ENCODE measurements at places on chromosomes 1 and 21.

DNA sequence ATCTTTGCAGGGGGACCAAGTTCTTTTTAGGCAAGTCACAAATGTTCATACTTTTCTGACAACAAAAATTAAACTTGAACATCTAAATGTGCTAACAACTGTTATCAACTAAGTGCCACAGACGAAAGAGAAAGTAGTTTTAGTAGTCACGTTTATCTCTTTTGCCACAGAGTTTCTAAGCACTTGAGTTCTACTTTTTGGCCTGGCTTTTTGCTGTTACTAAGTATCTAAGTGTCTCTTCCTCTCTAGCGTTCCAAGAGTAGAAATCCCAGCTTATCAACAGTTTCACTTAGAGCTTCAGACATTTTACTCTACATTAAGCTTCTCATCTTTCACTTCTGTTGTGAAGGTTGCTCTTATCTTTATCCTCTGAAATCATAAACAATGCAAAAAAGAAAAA lies 34.2 kb downstream of the GATAD2B start:
- DNase-seq, result no peak

- no peak for DNase-seq
Observed at GRCh38 chr1:89512996-89513720, 11.5 kb upstream of the LRRC8B start.

DNA sequence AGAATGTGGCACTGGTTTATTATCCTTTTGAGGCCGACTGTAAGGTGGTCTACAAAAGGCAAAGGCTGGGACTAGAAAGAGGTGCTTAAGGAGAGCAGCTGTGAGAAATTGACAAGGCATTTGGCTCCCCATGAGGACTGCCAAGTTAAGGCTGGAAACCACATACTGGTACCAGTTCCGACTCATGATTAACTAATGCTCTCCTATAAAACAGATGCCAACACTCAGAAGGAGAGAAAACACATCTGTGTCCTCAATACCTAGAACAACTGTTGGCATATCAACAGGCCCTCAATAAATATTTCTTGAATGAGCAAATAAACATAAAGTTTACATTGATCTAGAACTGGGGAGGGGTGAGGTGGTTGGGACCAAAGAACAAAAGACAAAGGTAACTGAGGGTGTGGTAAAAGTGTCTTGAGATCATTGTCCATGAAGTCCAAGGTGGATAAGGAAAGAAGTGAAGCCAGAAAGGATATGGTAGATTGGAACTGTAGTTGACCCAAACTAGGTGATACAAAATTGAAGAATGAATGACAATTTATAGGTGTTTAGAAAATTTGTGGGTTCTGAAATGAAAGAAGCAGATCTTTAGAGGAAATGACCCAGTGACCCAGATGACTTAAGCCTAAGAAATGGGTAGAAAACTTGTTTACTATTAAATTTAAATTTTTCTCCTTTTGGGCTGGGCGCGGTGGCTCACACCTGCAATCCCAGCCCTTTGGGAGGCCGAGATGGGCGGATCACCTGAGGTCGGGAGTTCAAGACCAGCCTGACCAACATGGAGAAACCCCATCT lies 16.9 kb upstream of the MCL1 start:
- no peak for DNase-seq

GRCh38 chr21:41548781-41549180 lies 40.8 kb upstream of the TMPRSS2 start:
- DNase-seq, result no peak

DNA sequence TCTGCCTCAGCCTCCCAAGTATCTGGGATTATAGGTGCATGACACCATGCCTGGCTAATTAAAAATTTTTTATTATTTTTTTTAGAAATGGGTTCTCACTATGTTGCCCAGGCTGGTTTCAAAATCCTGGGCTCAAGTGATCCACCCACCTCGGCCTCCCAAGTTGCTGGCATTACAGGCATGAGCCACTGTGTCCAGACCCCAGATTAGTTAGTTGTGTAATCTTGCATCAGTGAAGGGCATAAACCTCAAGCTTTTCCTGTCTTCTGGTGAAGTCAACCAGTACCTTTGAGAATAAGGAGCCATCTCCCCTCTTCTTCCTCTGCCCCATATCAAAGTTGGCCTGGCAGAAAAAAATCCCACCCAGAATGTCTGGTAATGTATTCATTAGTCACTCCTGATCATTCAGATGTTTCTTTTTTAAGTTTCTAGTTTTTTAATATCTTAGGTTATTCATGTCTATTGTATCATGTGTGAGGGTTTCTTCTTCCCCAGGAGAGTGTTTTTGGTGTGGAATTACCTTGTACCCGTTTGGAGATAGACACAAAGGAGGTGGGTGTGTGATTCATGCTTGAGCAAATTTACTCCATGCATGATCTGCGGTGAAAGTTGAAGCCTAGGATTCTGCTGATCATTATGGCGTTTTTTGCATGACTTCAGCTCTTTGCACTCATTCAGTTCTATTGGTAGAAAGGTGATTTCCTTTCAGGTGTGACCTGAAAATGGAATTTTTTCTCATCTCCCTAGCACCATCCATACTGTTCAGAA lies 144.0 kb downstream of the FMN2 start:
- DNase-seq, result no peak

GRCh38 chr1:60277269-60277668 lies 203.7 kb upstream of the C1orf87 start:
- no peak for DNase-seq

- DNase-seq, result no peak
Observed at GRCh38 chr1:209607102-209607794, 23.7 kb downstream of the CAMK1G start.

GRCh38 chr1:228288536-228289238 lies 80.8 kb downstream of the OBSCN start:
- no peak for DNase-seq

DNA sequence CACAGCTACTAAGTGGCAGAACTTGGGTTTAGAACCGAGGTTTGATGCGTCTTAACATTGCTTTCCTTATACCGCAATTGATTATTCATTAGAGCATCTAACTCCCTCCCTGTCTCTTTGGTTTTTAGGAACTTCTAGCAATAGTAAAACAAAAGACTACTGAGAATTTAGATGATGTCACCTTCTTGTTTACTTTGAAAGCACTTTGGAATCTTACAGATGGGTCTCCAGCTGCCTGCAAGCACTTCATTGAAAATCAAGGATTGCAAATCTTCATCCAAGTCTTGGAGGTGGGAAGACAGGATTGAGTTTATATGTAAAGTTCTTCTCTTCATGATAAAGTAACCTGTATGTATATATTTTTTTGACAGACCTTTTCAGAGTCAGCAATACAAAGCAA lies 35.0 kb downstream of the ZYG11A start:
- no peak for DNase-seq

GRCh38 chr21:39022863-39023693 lies 160.2 kb downstream of the PSMG1 start:
- DNase-seq, result no peak

DNA sequence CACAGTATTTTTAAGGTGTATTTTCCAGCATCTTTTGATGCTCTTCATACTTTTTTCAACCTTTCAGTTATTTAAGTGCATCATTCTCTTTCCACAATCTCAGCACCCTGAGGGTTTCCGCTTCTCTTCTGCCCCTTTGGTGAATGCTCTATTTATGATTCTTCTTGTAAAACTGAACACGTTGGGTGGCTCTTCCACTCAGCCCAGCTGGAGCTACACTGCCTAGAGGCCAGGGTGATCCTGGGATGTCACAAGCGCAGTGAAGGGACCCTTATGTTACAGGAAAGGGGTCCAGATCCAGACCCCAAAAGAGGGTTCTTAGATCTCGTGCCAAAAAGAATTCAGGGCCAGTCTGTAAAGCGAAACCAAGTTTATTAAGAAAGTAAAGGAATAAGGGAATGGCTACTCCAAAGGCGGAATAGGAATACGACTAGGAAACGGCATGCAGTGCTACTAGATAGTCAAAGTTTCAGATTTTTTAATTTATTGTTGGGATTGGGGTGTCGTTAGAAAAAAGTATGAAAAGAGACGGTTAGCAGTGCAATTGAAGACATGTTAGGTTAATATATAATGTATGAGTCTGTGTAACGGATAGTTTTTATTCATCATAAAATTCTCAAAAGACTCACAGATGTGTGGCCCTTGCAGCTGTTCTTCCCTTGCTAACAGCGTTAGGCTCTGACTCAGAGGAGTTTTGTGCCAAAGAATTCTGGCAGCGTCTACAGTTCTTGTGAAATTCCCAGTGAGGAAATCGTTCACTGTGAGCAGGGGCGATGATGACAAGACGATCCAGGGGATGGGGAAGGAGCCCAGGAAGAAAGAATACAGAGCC lies 14.4 kb upstream of the ERVH48-1 start:
- no peak for DNase-seq

DNA sequence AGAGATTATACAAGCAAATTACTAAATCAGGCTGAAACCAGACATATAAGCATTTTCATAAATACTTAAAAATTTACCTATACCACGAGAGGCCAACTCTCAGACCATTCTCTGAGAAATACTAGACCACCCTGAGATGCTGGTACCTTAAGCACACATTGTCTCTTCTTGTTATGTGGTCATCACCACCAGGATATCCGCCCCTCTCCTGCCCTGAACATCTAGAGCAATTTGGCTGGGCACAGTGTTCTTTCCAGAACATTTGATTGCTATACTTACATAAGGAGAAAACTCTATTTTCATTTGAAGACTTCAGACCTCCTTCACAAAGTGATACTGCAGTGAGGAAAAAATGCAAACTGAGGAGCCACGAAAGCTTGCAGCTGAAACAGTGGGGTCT lies 36.2 kb upstream of the DUSP10 start:
- no peak for DNase-seq

DNA sequence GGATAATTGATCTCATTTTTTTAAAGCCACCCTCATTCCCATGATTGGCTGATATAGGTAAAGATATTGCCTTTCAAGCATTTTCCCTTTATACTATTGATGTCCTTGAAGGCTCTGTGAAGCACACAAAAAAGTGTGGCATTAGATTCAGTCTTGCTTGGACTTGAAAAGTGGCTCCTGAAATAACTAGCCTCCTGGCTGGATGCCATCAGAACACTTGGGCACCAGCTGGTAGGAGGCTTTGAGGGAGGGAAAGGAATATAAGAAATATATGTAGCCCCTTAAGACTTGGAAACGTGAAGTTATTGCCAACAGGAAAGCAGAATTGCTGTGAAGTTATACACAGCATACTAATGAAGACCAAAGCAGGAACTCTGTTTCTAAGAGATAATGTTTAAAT lies 14.1 kb downstream of the MTR start:
- no peak for DNase-seq
